Activated T-helper 2 cell treated with anti-CD3 and anti-CD28 coated beads, Interferon-gamma antibody, Interleukin-2, Interleukin-4, amounts not matched to agents 10 μg/mL and 5 μg/mL and 100 μg/mL, durations not matched to agents 14 hours and 24 hours and 36 hours (primary cell): ENCODE measurements at places on chromosomes 2 and 18. TPM values are rescaled to one million over a fixed set of nuclear protein-coding genes. Genes with fewer than 3 reads are reported as not detected.

DNA sequence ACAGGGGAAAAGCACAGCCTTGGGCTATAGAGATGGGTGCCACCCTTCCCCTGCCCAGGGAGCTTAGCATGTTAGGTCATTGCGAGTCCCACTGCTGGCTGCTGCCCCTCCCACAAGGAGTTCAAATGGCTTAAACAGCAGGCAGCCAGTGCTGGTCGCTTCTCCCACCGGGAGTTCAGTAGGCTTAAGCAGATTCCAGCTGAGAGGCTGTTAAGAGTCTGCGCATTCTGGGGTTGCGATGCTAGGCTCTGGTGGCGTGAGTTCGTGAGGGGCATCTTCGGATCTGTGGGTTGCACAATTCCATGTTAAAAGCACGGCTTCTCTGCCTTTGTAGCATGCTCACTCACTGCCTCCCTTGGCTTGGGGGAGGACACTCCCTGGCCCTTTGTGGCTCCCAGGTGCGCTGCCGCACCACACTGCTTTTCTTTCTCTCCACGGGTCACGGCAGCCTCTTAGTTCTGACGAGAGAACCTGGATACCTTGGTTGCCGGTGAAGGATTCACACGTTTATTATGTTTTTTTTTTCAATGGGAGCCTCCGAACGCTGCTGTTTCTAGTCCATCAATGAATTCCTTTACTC is 93.2 kb downstream of the UNC80 start:
- no peak for DNase-seq
- no peak overlapping the region for H3K4me3 ChIP-seq
- H3K36me3 ChIP-seq: no peaks in the 10 kb centered on the region
- no peak overlapping the region for H3K27ac ChIP-seq

GRCh38 chr2:70448041-70448440 is 105.6 kb downstream of the TGFA start:
- no peak for DNase-seq
- no peaks in the 10 kb centered on the region for H3K4me1 ChIP-seq
- H3K27ac ChIP-seq: no peak overlapping the region
- no peaks in the 10 kb centered on the region for H3K36me3 ChIP-seq

- H3K36me3 ChIP-seq: no peaks in the 10 kb centered on the region
- no peaks in the 10 kb centered on the region for H3K4me1 ChIP-seq
- no peaks in the 10 kb centered on the region for H3K27me3 ChIP-seq
- no peak overlapping the region for H3K4me3 ChIP-seq
- H3K27ac ChIP-seq: no peak overlapping the region
Observed at GRCh38 chr2:120491111-120491625, 145.2 kb downstream of the INHBB start.

- H3K4me3 ChIP-seq: no peak overlapping the region
- DNase-seq: no peak
- peaks cover 1% of the 10 kb centered on the region for H3K27me3 ChIP-seq
- no peaks in the 10 kb centered on the region for H3K4me1 ChIP-seq
Observed at GRCh38 chr2:215601526-215601925, 165.7 kb upstream of the FN1 start.

Gene CDK5R2
- total RNA-seq: not detected in 2 replicates

DNA sequence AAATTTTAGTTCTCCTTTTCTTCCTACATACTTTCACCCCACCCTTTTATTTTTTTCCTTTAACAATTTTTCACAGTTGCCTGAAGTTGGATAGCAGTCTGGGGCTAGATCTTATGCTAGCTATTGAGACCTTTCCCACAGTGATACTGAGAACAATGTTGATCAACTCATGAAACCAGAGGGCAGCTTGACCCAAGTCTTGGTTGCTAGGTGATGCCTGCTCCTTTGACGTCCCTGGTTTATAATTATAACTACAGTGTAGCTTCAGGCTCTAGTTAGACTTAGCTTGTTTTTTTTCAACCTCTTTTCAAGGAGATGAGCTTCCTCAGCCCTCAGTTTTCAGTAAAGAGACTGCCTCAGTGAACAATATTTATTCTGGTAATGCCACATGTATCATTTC is 648.5 kb downstream of the IRS1 start:
- H3K4me3 ChIP-seq: no peak overlapping the region
- no peaks in the 10 kb centered on the region for H3K27me3 ChIP-seq
- DNase-seq: no peak
- no peak overlapping the region for H3K27ac ChIP-seq
- no peaks in the 10 kb centered on the region for H3K36me3 ChIP-seq
- H3K4me1 ChIP-seq: no peaks in the 10 kb centered on the region

Gene LCT
- total RNA-seq: 0.53 and 0.55 TPM in 2 replicates

GRCh38 chr2:38653715-38654527 is 12.0 kb upstream of the GALM start:
- peaks cover 11% of the 10 kb centered on the region for H3K36me3 ChIP-seq
- no peaks in the 10 kb centered on the region for H3K27me3 ChIP-seq
- peak overlapping the region; percentile 52 for H3K4me3 ChIP-seq
- peak overlapping the region; percentile 85 for H3K27ac ChIP-seq

- peaks cover 10% of the 10 kb centered on the region for H3K27me3 ChIP-seq
- H3K4me1 ChIP-seq: peaks cover 5% of the 10 kb centered on the region
- no peaks in the 10 kb centered on the region for H3K36me3 ChIP-seq
- DNase-seq: no peak
Observed at GRCh38 chr2:101374821-101375561, 12.3 kb downstream of the CREG2 start.

Gene LINC00305
- total RNA-seq: not detected in 2 replicates

Gene CDH20
- not detected in 2 replicates for total RNA-seq

Gene WBP1
- total RNA-seq: 38.6 and 40.7 TPM in 2 replicates

Gene KLHL30
- not detected in 2 replicates for total RNA-seq

GRCh38 chr2:68748568-68748967 is 14.0 kb downstream of the ARHGAP25 start:
- no peak for DNase-seq
- no peak overlapping the region for H3K4me3 ChIP-seq
- H3K27ac ChIP-seq: peak overlapping the region; percentile 12
- no peaks in the 10 kb centered on the region for H3K27me3 ChIP-seq
